Activated CD4-positive, alpha-beta T cell treated with anti-CD3 and anti-CD28 coated beads for 1 hour (primary cell): ENCODE measurements at places on chromosomes 13 and 19.
A peak's percentile ranks its signal among the peaks of the same experiment; 100 is the strongest.

GRCh38 chr13:107742544-107742943, 472.8 kb downstream of the LIG4 start:
- DNase-seq = no peak

DNA sequence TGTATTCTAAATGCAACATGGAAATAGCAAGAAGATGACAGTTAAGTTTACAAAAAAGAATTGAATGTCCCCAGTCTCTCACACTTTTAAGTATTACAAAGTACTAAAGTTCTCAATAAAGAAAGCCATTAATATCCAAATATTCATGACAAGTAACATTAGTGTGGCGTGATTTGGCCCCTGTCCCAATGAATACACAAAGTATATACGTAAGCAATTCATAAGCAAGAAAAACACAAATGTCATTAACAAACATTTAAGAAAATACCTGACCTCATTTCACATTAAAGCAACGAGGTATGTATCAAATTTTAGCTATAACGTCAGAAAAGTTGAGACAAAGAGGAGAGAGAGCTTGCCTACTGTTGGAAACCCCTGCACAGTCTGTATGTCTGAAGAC, 241.9 kb upstream of the IRS2 start:
- DNase-seq = no peak

DNA sequence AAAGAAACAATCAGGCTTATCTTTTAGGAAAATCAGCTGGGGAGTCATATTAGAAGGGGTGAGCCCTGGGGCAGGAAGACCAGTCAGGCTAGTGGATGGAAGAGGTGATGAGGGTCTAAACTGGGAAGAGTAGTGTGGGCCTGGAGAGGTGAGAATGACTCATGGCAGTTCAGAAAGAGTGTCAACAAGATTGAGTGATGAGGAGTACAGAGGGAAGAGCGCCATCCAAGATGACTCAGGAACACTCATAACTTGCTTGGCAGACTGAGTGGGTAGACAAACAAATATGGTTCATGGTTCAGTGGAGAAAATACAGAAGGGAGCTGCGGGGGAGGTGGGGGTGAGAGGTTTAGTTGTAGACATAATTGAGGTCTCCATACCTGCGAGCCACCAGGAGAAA, 17.3 kb upstream of the CLDN10 start:
- no peak for DNase-seq

- peak; percentile 90 for DNase-seq
Measured at GRCh38 chr19:19404879-19405860, at the start of gene GATAD2A. Gene GATAD2A, plus strand, starts transcription at chr19:19405675. Its CDS starts 59,671 bp downstream, at chr19:19465346.
